ENCODE measurements at places on chromosomes 11 and 22. TPM values are rescaled to one million over a fixed set of nuclear protein-coding genes. Genes with fewer than 3 reads are reported as not detected.
A peak's percentile ranks its signal among the peaks of the same experiment; 100 is the strongest.

- H3K27ac ChIP-seq, result peak within 1 kb of the TSS; percentile 55
- DNase-seq, result no peak
- H3K27me3 ChIP-seq, result no peaks in the 10 kb centered on the region
- no peaks in the 10 kb centered on the region for H3K36me3 ChIP-seq
- 0 out of 2 replicates have a peak, but pooled peaks cover 4% of the 10 kb centered on the region for H3K4me1 ChIP-seq
These were observed at the start of gene GAB2 for GRCh38 chr11:78417175-78417887. TSS of gene GAB2 (minus strand) at chr11:78417820. CDS start at chr11:78417720, 100 bp downstream.

DNA sequence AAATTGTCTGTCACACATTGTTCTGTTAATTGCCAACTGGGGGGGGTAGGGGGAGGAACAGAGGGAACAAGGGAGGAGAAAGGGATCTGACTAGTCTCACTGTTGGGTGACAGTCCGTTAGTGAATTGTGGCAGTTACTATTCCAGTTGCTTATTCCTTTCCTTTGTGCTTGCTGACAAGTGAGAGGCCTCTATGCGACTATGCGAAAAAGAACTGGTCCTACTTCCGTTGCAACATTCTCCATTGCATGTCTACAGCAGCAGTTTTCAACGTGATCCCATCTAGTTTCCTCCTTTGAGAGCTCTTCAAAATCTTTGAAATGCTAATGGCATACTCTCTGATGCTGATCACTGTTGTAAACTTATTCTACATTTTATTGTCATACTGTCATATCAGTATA lies 672.2 kb downstream of the LRRC4C start:
- H3K27me3 ChIP-seq, result 0 out of 2 replicates have a peak, but pooled peaks cover 4% of the 10 kb centered on the region
- no peaks in the 10 kb centered on the region for H3K36me3 ChIP-seq
- no peaks in the 10 kb centered on the region for H3K4me1 ChIP-seq
- no peak overlapping the region for H3K27ac ChIP-seq

DNA sequence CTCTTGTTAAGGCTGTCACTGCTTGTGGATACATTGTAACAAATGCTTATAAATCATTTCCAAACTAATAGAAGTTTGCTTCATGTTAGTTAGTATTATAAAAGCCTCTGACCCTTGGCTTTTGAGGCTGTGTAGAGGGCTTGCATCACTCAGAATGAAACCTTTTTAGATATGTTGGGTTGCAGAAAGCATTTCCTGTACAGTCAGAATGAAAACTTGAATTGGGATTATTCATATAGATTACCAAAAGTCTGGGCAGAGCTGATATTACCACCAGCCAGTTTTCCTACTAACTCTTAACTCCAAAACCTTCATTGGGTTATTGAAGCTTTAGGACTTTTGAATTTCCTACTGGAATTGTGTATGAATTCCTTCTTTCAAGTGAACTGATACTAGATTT lies 12.0 kb downstream of the KMT2A start:
- H3K36me3 ChIP-seq, result peaks cover 9% of the 10 kb centered on the region
- DNase-seq, result no peak
- no peak overlapping the region for H3K27ac ChIP-seq
- no peaks in the 10 kb centered on the region for H3K4me1 ChIP-seq

- H3K4me1 ChIP-seq, result peaks cover 3% of the 10 kb centered on the region
- DNase-seq, result no peak
- no peaks in the 10 kb centered on the region for H3K36me3 ChIP-seq
- H3K27me3 ChIP-seq, result no peaks in the 10 kb centered on the region
These were observed 27.1 kb upstream of the RRAS2 start for GRCh38 chr11:14386081-14386480.

- peak; percentile 62 for DNase-seq
- no peak overlapping the region for H3K4me3 ChIP-seq
- no peaks in the 10 kb centered on the region for H3K36me3 ChIP-seq
These were observed 20.3 kb upstream of the MICAL2 start for GRCh38 chr11:12090061-12090591.

GRCh38 chr11:3840004-3840869 lies 522 bp downstream of the RHOG start:
- DNase-seq, result no peak
- peak overlapping the region; percentile 97 for H3K4me3 ChIP-seq
- H3K27me3 ChIP-seq, result no peaks in the 10 kb centered on the region
- no peaks in the 10 kb centered on the region for H3K4me1 ChIP-seq

- no peaks in the 10 kb centered on the region for H3K36me3 ChIP-seq
- no peaks in the 10 kb centered on the region for H3K27me3 ChIP-seq
- peak within 1 kb of the TSS; percentile 100 for H3K4me3 ChIP-seq
- DNase-seq, result peak; percentile 75
These were observed at the start of gene ARCN1 for GRCh38 chr11:118572061-118572980. TSS of gene ARCN1 (plus strand) at chr11:118572409. CDS start at chr11:118572548, 139 bp downstream.

DNA sequence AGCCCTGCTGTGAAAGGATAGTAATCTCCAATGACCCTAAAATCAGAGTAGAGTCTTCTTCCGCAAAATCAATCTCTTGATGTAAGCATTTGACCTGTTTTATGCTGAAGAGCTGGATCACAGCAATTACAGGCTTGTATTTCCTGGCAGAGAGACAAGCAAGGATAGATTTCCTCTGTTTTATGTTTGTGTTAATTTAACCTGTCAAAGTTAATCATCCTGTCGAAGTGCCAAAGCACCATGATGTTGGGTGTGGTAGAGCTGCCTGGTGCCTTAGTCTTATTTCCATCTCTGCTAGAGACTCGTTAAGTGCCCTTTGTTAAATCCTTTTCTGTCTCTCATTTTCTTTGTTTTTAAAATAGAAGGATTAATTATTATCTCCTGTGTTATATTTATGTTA lies 248.1 kb downstream of the CNTN5 start:
- H3K36me3 ChIP-seq, result no peaks in the 10 kb centered on the region
- no peak overlapping the region for H3K4me3 ChIP-seq
- H3K27me3 ChIP-seq, result no peaks in the 10 kb centered on the region

GRCh38 chr11:93857413-93858120 lies 7.1 kb upstream of the VSTM5 start:
- H3K27me3 ChIP-seq, result no peaks in the 10 kb centered on the region
- H3K27ac ChIP-seq, result no peak overlapping the region
- no peak for DNase-seq
- no peak overlapping the region for H3K4me3 ChIP-seq
- no peaks in the 10 kb centered on the region for H3K4me1 ChIP-seq

DNA sequence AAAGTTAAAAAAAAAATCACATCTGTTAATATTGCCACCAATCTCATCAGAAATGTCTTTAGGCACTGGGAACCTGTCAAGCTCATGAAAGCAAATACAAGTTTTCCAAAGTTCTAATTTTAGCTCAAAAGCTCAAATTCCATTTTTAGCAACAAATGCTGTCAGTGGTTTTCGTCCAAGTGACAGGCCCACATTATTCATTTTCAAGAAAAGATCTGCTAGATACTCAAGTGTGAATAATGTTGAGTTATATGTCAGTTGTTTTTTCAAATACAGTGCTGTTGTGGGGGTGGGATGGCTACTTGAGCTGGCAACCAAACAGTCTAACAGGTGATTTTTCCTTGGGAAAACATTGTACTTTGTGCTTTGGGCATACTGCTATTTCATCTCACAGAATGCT lies 1072.6 kb downstream of the OPCML start:
- DNase-seq, result no peak
- no peaks in the 10 kb centered on the region for H3K36me3 ChIP-seq
- H3K27ac ChIP-seq, result no peak overlapping the region
- H3K27me3 ChIP-seq, result no peaks in the 10 kb centered on the region

GRCh38 chr11:134272381-134273316 lies 3.5 kb upstream of the GLB1L3 start:
- peaks cover 3% of the 10 kb centered on the region for H3K27me3 ChIP-seq
- no peaks in the 10 kb centered on the region for H3K36me3 ChIP-seq
- no peak overlapping the region for H3K27ac ChIP-seq
- no peak overlapping the region for H3K4me3 ChIP-seq

DNA sequence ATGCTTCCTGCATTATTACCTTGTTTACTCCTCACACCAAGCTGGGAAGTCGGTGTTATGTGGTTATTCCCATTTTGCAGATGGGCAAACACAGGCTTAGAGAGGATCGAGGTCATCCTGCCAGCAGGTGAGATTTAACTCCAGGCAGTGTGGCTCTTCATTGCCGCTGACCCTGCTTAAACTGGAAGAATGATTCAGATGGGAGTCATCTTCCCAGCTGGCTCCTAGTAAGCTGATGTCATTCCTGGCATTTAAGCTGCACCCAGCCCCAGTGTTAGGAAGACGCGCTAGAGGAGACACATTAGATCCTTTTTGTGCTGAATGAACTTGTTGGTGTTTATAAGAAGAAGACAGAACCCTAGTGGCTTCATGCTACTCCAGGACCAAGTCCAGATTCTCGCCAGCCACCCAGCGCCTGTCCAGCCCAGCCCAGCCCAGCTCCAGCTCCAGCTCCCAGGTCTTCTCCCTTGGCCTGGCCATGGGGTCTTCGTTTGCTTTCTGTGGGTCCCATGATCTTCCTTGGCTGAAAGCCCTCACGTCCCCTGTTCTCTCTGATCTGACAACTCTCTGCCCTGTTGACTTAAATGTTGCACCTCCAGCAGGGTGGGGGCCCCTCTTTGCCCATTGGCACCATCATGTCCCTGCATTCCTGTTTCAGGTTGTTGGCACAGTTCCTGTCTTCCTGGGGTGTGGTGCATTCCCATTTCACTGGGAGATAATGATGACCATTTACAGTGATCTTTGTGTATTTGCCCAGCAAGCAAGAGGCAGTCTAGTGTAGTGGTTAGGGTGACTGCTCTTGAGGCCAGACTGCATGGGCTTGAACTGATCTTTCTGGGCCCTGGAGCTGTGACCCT lies 13.6 kb downstream of the PARVB start:
- H3K4me3 ChIP-seq, result no peak overlapping the region
- no peak overlapping the region for H3K27ac ChIP-seq
- peaks cover 5% of the 10 kb centered on the region for H3K4me1 ChIP-seq
- no peaks in the 10 kb centered on the region for H3K36me3 ChIP-seq
- DNase-seq, result peak; percentile 24
- no peaks in the 10 kb centered on the region for H3K27me3 ChIP-seq

DNA sequence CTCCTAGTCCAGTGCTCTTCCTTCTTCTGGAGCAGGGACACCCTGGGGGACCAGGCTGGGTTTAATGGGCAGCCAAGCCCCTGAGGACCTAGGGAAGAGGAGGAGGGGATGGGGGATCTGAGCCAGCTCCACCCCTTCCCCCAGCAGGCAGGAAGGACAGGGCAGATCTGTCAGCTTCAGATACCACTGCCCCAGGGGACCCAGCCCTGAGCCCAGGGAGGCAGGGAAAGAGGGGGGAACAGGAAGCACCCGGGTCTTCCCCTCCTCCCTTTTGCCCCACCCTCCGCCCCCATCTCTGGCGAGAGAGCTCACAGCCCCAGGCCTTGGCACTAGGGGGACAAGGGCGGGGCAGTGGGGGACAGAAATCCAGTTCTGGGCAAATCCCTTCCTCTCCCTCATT lies 11.7 kb upstream of the SOX10 start:
- no peak overlapping the region for H3K4me3 ChIP-seq
- 0 out of 2 replicates have a peak, but pooled peaks cover 5% of the 10 kb centered on the region for H3K27me3 ChIP-seq
- peaks cover 24% of the 10 kb centered on the region for H3K4me1 ChIP-seq
- H3K36me3 ChIP-seq, result no peaks in the 10 kb centered on the region
- DNase-seq, result no peak
- no peak overlapping the region for H3K27ac ChIP-seq

- no peaks in the 10 kb centered on the region for H3K36me3 ChIP-seq
- H3K4me1 ChIP-seq, result no peaks in the 10 kb centered on the region
- H3K27ac ChIP-seq, result no peak overlapping the region
- no peaks in the 10 kb centered on the region for H3K27me3 ChIP-seq
- H3K4me3 ChIP-seq, result no peak overlapping the region
These were observed 92.0 kb downstream of the TMPRSS5 start for GRCh38 chr11:113614097-113614496.

DNA sequence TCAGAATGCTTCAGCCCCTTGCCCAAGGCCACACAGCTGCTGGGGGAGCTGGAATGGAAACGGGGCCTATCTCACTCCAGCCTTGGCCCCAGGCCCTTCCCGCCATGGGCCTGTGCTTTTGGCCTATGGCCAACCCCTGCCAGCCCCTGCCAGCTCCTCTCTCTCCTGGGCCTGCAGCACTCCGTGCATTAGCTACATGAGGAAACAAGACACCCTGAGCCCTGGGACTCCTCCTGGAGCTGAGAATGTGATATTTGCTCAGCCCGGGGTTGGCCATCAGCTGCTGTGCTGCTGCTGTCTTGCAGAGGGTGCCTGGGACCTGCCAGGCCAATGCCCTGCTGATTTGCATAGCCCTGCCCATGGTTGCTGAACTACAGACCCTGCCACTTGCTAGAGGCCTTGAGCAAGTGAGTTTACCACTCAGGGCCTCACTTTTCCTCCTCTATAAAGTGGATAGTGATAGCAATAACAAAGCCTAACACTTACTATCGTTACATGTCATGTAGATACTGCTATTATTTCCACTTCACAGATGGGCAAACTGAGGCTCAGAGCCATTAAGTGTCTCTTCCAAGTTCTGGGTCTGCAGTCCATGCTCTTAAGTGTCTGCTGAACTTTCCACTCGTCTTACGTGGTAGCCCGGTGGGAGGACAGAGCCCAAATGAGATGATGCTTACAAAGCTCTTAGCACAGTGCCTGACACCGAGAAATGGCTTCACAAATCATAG lies 99.6 kb downstream of the KIAA1671 start:
- no peak overlapping the region for H3K27ac ChIP-seq
- no peaks in the 10 kb centered on the region for H3K36me3 ChIP-seq
- peak; percentile 80 for DNase-seq
- no peaks in the 10 kb centered on the region for H3K27me3 ChIP-seq
- peaks cover 4% of the 10 kb centered on the region for H3K4me1 ChIP-seq

- no peak overlapping the region for H3K27ac ChIP-seq
- no peak overlapping the region for H3K4me3 ChIP-seq
- DNase-seq, result no peak
- H3K36me3 ChIP-seq, result no peaks in the 10 kb centered on the region
- H3K4me1 ChIP-seq, result no peaks in the 10 kb centered on the region
These were observed 7.4 kb downstream of the MSANTD4 start for GRCh38 chr11:106014620-106015019.

DNA sequence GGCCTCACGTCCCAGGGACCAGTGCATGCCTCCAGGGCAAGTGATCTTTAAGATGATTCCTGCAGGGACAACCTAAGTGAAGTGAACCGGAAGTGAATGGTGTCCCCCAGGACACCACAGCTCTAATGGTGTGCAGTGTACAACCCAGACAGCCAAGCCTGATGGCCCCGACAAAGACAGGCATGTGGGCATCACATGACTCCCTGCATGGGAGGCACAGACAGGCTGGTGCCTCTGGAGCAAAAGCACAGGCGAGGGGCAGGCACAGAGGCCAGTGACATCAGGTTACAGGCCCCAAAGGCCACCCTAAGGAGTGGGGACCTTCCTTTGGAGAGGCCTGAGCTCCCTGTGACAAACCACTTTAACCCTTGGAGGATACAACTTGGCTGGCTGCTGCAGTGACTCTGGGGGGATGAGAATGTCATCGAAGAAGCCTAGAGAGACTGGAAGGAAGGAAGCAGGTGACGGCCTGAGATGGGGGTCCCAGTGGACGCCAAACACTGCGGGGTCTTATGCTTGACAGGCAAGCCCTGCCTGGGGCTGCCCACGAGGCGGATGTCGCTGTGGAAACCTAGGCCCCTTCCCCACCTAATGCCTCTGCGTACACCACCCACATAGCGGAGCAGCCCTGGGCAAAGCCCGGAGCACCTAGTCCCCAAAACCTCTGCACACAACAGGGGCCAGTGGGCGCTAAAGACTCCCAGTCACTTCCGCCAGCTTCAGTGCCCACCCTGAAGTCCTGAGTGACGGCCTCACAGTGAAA lies 12.4 kb downstream of the POLR3H start:
- no peaks in the 10 kb centered on the region for H3K4me1 ChIP-seq
- H3K27ac ChIP-seq, result no peak overlapping the region
- peaks cover 34% of the 10 kb centered on the region for H3K36me3 ChIP-seq
- no peak overlapping the region for H3K4me3 ChIP-seq

The APOL4 gene
- total RNA-seq, result not detected

The GNG3 gene
- total RNA-seq, result not detected

The NXPE2 gene
- total RNA-seq, result not detected

The PTGDR2 gene
- total RNA-seq, result not detected

The FAM111A gene
- total RNA-seq, result 19.8 TPM

The PKDREJ gene
- not detected for total RNA-seq

The CRYBB2 gene
- 0.24 TPM for total RNA-seq

The OR8D4 gene
- not detected for total RNA-seq

The PGA5 gene
- total RNA-seq, result not detected

The CALCA gene
- total RNA-seq, result not detected

The PGR gene
- 0.05 TPM for total RNA-seq

The BACE1 gene
- total RNA-seq, result 2.3 TPM

Data from SJCRH30 (cell line).